Fibroblast of upper back skin (primary cell): ENCODE measurements at places on chromosomes 5 and 9.

- DNase-seq, result peak; percentile 77
Observed at GRCh38 chr5:137344723-137345322, 154.3 kb downstream of the SPOCK1 start.

- no peak for DNase-seq
Observed at GRCh38 chr5:1009359-1010180, 968 bp downstream of the NKD2 start.

DNA sequence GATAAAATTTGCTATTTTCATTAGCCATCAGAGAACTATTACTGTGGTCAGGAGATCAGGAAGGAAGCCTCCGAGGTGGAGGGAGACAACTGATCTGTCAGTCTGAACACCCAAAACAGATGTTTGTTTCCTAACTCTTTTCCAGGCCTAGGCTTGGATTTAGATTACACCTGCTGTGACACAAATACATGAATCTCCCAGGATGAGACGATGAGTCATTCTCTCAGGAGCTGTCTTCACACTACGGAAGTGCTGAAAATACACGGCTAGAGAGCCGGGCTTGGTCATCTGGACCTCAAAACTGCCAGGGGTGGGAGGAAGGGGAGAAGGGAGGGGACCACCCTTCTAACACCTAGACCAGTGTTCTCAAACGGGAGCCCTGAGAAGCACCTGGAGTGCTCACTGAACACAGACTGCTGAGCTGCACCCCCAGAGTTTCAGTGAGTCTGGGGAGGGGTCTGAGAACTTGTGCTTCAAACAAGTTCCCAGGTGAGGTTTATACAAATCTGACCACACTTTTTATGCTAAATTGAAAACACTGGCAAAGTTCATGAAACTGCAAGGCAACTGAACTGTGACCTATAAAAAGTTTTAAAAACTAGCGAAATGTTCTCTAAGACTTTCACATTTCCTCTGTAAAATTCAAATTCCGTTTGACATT is 80.3 kb upstream of the EQTN start:
- DNase-seq, result no peak

DNA sequence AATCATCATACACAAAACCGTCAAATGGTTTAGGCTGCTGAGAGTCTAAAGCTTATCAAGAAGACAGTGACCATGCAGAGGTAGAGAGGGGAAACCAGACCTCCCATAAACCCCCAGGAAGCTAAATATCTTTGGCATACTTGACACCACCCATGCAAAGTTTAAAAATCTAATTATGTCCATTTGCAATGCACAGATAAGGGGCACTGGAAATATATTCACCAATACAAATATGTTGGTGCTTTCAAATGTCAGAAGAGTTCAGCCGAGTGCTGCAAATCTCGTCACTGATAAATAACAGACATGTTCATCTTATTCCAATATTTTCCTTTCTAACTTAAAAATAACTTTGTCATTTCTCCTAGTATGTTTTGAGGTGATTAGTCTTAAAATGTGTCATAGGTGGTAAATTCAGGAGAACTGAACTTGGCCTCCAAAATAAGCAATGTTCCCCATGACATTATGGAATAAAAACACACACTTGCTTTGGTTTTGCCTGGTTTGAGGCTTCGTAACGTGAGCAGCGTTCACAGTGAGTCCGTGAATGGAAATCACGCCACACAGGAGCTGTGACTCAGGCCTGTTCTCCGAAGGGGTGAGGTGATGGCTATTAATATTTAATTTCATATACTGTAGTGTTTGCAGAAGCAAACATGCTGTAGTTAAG is 182.2 kb downstream of the AOPEP start:
- no peak for DNase-seq

DNA sequence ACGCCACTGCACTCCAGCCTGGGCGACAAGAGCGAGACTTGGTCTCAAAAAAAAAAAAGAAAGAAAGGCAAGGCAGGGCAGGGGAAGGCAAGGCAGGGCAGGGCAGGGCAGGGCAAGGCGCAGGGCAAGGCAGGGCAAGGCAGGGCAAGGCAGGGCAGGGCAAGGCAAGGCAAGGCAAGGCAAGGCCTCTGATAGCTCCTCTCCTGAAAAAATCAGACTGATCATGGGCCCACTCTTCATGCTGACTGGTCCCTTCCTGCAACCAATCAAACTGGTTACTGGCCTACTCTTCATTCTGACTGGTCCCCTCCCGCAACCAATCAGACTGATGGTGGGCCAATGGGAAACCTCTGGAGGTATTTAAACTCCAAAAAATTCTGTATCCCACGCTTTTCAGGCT is 3.4 kb upstream of the ZBTB5 start:
- no peak for DNase-seq

DNA sequence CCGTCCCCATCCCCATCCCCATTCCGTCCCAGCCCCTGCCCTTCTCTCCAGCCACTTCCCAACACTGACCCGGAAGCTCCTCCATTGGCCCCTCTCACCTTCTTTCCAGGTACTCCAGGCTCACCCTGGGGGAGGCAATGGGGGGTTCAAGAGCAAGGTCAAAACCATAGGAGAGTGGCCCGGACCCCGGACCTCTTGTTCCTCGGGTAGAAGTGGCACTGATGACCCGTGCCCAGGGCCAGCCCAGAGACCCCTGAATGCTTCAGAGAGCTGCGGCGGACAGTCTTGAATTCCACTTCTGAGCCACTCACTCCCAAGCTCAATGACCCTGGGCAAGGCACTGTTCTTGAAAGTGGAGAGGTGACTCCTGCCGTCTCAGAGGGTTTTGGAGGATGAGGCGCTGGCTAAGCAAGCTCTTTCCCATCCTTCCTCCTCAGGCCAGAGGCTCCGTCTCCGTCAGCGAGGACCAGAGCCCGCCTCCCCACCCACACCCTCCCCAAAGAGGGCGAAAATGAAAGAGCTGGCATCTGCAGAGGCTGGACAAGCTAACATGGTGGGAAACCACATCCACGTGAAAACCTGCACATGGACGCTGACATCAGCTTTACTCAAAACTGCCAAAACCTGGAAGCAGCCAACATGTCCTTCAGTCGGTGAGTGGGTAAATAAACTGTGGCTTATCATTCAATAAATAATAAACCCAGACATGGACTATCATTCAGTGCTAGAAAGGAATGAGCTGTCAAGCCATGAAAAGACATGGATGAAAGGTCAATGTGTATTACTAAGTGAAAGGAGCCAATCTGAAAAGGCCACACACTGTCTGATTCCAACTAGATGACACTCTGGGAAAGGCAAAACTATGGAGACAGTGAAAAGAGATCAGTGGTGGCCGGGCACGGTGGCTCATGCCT is 27.3 kb upstream of the PHYKPL start:
- DNase-seq, result no peak

GRCh38 chr5:176381423-176381822 is 7.0 kb downstream of the NOP16 start:
- no peak for DNase-seq

GRCh38 chr5:54518818-54519508 is 1.4 kb downstream of the SNX18 start:
- no peak for DNase-seq

DNA sequence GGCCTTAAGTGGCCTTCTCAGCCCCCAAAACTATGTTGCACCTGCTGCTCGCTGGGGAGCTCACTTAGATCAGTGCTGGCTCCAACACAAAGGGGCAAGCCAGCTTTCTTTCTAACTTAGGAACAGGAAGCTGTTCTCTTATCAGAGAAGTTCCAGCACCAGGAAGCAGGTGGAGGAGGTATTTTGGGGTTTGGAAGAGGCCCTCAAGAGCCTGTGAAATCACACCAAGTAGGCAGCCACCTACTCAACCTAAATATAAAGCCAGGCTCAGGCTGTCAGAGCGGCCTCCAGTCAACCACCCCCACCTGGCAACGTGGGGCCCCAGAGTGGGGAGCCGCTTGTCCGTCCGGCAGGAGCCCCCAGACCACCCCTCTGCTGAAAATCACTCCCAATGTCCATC is 152.8 kb downstream of the OLFM1 start:
- no peak for DNase-seq

DNA sequence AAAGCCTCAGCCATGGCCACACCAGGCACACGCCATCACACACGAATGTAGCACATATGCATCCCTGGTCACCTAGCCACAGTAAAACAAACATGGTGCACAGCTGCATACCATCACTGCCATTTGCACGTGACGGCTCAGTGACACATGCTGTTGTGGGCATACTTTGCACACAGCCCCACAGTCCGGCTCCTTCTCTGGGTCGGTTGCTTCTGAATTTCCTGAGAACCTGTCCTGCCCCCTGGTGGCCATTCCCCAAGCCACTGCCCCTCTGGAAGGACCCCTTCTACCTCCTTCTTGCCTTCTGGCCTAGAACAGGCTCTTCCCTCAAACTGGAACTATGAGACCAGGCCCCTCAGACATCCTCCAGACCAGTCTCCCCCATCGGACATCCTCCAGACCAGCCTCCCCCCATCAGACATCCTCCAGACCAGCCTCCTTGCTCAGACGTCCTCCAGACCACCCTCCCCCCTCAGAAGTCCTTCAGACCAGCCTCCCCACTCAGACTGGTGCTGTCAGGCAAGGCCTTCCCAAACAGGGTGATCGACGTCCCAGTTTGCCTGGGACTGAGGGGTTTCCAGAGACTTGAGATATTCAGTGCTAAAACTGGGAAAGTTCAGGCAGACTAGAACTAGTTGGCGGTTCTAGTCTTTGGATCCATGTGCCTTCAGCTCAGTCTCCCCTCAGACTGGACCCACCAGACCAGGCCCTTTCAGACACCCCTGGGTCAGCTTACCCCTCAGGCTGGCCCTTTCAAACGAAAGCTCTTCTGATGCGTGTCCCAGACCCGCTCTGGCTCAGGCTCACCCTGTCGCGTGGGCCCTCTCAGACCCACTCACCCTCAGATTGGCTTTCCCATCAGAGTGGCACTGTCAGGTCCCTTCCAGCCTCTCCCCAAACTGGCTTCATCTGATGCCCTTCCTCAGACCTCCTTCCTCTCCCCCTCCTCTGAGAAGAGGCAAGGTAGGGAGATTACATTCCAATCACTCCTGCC is 24.3 kb upstream of the ENHO start:
- peak; percentile 61 for DNase-seq

GRCh38 chr9:129972816-129973215 is 70.2 kb downstream of the FNBP1 start:
- DNase-seq, result no peak

DNA sequence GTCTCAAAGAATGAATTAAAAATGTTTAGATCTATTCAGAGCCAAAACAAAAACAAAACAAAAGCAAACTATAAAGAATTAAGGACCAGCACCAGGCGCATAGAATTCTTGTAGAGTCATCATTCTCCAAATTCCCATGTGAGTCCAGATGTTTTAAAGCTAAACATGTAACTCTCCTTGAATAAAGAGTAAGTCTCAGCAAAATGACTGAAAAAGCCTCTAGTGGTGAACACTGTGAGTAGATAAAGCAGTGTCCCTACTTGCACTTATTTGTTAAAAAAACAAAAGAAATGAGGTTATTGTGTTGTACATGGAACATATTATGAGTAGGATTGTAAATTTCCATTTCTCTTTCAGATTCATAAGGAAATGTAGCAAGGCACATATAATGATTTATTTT is 44.0 kb downstream of the NNT start:
- DNase-seq, result no peak

GRCh38 chr9:133659516-133659915 is 23.4 kb downstream of the DBH start:
- no peak for DNase-seq

- no peak for DNase-seq
Observed at GRCh38 chr9:124188331-124189110, 69.2 kb upstream of the NEK6 start.

DNA sequence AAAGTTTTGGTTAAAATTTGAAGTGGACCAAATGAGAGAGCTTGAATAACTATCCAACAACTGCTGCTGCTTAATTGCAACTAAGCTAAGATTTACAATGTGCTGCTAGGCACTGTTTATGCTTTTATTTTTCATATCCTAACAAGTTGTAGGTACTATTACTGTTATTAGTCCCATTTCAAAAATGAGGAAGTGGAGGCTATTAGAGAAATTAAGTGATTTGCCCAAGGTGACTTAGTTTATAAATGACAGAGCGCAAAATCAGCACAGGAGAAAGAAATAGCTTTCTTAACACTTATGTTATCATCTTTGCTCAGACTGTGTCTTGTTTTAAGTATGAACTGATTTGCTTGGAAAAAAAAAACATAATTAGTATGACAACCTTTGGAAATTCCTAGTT is 23.1 kb downstream of the WDR36 start:
- no peak for DNase-seq

DNA sequence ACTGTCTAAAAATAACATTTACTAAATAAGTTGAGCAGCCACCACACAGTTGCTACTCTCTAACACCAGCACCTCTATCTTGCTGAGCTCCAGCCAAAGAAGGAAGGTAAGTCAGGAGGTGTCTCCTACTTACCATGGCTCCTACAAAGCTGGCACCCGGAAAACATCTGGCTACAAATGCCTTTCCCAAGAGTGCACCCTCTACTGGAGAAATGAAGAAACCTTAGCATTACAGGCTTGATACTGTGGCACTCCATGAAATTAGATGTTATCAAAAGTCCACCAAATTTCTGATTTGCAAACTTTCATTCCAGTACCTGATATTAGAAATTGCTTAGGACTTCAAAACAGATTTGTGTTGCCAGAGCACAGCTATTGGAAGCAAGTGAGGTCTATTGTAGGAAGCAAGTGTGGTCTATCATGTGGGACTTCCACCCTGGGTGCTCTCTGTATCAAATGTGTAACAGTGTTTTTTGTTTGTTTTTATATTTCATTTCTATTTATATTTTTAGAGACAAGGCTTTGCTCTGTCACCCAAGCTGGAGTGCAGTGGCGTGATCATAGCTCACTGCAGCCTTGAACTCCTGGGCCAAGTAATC is 25.7 kb upstream of the RFK start:
- DNase-seq, result peak; percentile 10

- no peak for DNase-seq
Observed at GRCh38 chr9:91359083-91359482, 2.6 kb downstream of the AUH start.

DNA sequence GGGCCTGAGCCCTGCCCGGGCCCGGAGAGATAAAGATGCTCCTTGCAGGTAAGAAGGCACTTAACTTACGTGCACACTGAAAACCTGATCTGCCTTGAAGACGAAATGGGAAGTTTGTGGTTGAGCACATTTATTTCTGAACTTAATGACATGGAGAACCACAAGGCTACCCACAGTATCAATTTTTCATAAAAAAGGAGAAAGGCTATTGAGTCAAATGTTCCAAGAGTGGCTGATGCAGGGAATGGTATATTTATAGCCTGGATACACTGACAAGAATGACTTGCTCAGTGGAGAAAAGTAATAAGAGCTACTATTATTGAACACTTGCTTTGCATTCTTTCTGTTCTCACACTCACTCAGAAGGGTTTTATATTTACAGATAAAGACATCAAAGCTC is 419.3 kb downstream of the ACTL7B start:
- DNase-seq, result no peak

DNA sequence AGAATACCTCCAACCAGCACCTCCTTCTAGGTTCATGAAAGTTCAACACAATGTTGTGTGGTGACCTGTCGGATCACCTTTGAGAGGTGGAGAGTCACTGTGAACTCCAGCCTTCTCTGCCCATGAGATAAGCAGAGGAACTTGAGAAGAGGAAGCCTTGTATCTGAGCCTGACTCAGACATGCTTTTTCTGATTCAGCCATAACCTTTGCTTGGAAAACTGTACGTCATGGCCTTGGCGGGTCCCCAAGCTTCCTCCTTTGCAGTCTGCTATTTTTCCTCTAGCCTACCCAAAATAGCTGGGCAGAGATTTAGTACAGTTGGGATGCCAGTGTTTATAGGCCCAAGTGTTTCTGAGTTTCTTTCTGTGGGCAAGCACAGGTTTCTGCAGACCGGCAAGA is 274.7 kb downstream of the CETN3 start:
- DNase-seq, result peak; percentile 40

- DNase-seq, result no peak
Observed at GRCh38 chr9:135332516-135332915, 147.1 kb upstream of the PPP1R26 start.
